ENCODE measurements at places on chromosomes 13 and 19. TPM values are rescaled to one million over a fixed set of nuclear protein-coding genes. Genes with fewer than 3 reads are reported as not detected.

Gene NRTN
- 0.32 TPM for total RNA-seq

Gene AMER2
- total RNA-seq: not detected

GRCh38 chr13:95793018-95793555 is 116.1 kb downstream of the DNAJC3 start:
- DNase-seq: no peak

DNA sequence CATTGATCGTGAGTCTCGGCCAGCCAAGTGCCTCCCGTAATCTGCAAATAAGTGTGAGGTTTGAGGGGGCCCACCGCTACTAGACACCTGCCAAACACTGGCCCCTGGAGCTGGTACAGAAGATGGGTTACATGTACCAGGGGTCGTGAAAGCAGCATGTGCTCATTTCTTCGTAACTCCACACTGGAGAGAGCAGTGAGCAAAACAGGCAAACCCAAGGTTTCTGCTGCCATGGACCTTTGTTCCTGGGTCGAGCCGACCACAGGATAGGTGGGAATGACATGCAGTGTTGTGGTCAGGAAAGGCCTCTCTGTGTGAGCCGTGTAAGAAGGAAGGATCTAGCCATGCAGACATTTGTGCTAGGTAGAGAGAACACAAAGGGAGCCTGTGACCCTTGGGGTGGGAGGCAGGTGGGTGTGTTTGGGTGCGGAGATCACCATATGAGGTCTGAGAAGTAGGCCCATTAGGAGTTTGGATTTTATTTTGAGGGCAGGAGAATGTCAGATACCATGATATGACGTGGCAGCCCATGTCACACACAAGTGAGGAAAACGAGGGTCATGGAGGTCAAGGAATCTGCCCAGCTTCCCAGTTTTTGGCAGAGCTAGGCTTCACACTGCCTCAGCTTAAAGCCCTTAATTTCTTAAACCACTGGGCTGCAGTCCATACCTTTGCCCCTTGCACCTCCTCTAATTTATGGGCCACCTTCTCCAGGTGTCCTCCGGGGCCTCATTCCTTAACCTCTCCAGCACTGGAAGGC is 919 bp downstream of the GTF3A start:
- peak; percentile 6 for DNase-seq

DNA sequence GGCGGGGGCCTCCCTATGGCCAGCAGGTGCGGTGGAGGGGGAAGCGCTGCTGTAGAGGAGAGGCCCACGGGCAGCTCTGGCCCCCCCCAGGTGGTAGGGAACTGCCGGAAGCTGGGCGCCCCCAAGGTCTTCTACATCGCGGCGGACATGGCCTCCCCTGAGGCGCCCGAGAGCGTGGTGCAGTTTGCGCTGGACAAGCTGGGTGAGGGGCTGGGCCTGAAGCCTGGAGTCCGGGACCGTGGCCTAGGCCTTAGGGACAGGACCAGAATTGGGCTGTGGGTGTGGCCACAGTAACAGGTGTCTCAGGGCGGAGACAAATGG is 3.8 kb upstream of the RPL36 start:
- no peak for DNase-seq

DNA sequence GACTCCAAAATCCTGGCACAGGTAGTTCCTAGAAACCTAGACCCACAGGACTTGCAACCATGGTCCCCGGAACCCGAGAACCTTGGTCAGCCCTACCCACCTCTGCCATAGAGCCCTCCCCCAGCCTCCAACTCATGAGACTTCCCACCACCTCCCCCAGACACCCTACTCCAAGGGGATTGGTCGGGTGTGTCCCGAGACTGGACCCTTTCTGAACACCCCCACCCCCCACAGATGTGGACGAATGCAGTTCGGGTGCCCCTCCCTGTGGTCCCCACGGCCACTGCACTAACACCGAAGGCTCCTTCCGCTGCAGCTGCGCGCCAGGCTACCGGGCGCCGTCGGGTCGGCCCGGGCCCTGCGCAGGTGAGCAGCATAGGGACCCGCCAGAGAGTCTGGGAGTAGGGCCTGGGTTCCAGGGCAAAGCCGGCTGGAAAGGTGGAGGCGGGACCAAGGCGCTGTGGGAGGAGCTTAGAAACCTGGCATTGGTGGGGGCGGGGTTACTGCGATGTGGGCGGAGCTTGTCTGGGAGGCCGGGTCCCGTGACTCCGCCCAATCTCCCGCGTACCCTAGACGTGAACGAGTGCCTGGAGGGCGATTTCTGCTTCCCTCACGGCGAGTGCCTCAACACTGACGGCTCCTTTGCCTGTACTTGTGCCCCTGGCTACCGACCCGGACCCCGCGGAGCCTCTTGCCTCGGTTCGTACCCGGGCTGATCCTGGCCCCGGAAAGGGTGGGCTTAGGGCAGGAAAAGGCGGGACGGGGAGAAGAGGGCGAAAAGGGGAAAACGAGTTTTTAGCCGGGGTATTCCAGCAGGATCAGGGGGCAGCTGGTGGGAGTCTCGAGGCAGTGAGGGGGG is 11.9 kb downstream of the LTBP4 start:
- DNase-seq: peak; percentile 33

Gene CCL25
- total RNA-seq: not detected

DNA sequence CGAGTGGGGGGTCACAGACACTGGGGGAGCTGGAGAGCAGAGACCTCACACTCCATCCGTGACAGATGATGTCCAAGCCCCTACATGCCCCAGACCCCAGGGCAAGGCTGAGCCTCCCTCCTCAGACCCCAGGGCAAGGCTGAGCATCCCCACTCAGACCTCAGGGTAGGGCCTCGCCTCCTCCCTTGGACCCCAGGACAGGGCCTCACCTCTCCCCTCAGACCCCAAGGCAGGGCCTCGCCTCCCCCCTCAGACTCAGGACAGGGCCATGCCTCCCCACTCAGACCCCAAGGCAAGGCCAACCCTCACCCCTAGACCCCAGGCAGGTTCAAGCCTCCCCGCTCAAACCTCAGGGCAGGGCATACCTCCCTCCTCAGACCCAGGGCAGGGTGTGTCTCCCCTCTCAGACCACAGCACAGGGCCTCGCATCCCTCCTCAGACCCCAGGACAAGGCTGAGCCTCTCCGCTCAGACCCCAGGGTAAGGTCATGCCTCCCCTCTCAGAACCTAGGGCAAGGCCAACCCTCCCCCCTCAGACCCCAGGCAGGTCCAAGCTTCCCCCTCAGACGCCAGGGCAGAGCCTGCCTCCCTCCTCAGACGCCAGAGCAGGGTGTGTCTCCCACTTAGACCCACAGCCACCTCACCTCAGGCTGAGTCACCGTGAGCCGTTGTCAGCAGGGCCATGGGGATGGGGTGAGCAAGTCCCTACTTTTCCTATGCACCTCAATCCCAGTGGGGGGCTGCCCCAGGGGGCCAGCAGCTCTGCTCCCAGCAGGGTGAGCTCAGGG is 1.7 kb upstream of the S1PR4 start:
- DNase-seq: peak; percentile 55

GRCh38 chr13:45368005-45368404 is 27.0 kb upstream of the TPT1 start:
- no peak for DNase-seq

Gene C19orf85
- not detected for total RNA-seq

Gene USHBP1
- total RNA-seq: not detected

GRCh38 chr19:51146751-51147150 is 4.7 kb downstream of the SIGLEC7 start:
- no peak for DNase-seq

Gene MUC16
- total RNA-seq: under 0.01 TPM

GRCh38 chr13:21735701-21736401 is 65.0 kb downstream of the FGF9 start:
- no peak for DNase-seq

DNA sequence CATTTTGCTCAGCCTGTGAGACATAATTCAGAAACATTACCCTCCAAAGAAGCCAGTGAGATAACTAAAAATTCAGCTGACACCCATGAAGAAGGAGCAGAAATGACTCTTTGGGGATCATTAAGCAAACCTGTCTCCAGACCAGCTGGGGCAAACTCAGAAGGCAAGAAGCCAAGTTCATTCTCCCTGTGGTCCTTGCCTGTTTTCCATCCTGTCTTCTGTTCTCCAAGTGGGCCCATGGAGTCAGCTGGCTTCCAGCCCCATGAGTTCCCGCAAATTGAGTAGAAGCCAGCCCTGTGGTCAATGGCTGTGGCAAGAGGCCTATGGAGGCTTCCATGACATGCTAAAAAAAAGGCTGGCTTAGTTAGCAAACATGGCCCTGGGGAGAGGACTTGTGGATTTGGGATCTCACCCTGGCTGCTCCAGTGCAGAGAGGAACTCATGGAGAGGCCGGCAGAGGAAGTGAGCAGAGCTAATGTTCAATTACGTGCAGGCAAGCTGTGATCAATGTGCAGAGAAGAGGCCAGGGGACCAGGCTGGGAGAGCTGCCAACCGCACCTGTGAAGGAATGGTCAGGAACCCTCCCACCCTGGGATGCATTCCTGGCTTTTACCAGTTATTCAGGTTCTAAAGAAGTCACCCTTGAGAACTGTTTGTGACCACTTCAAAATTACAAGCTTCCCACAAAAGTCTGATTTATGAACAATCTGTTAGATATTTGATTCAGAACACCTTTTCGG is 229.1 kb downstream of the TSHZ3 start:
- no peak for DNase-seq

DNA sequence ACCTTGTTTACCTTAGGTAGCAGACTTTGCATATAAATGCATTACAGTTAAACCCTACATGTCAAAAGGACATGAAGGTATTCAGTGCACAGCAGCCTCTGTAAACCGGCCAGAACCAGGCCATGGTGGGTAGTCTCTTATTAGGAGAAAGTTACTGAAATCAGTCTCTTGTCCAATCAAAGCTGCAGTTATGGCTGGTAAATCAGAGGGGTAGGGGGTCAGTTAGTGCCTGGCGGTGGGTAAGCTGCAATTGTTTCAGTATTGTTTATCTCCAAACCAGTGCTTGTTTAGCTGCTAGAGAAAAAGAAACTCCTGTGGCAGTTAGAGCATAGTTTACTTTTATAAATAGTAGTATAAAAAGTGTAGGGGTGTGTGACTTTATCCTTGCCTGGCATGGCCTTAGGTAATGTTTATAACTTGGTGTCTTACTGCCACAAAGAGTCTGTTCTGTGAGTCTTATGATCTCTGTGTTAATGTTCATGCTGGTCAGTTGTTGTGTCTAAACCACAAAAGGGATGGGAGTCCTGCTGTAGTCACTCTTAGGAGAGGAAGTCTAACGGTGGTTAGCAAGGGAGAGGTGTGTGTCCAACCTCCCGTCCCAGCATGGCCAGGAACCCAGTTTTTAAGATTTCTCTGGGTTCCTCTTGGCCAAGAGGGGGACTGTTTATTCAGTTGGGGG is 28.0 kb downstream of the CHST8 start:
- DNase-seq: no peak

Gene CADM4
- 22.0 TPM for total RNA-seq
